ENCODE measurements at places on chromosomes 13 and 19. TPM values are rescaled to one million over a fixed set of nuclear protein-coding genes. Genes with fewer than 3 reads are reported as not detected.

CASP14 gene
- total RNA-seq: not detected

ZNF541 gene
- total RNA-seq: 0.39 TPM

DLEU7 gene
- total RNA-seq: not detected

ZBTB32 gene
- total RNA-seq: 57.1 TPM

ZNF433 gene
- total RNA-seq: 0.16 TPM

CGB7 gene
- not detected for total RNA-seq

ZNF573 gene
- 4.8 TPM for total RNA-seq

PLIN4 gene
- total RNA-seq: not detected

ZNF154 gene
- total RNA-seq: 5.1 TPM
